ENCODE measurements at places on chromosomes 12 and 14.
A peak's percentile ranks its signal among the peaks of the same experiment; 100 is the strongest.

DNA sequence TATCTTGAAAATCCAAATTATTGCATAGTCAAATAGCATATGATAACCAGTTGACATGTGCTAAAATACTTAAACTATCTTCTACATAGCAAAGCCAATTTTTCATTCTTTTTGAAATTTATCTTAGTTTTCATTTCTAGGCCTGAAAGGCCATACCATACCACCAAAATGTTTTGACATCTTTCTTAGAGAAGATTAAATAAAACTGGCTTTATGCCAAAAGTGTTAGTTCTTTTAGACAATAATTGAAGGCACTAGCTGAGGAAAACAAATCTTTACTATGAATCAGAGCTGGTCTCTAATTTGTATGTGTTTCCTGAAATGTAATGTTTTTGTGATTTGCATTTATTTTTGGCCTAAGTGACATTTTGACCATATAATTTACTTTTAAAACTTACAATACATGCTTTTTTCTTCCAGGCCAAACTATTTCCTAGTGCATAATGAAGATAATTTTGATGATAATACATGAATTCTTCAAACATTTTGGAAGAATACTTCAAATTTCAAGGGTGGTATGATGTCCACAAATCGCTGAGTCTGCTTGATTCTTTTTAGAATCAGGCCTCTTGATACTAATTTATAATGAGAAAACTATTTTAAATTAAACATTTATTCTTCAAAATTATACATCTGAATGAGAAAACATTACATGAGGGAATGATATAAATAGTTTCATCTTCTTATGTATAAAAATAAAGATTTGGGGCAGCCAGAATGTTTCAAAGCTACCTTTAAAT, 6.5 kb upstream of the KCNMB4 start:
- no peak for DNase-seq

DNA sequence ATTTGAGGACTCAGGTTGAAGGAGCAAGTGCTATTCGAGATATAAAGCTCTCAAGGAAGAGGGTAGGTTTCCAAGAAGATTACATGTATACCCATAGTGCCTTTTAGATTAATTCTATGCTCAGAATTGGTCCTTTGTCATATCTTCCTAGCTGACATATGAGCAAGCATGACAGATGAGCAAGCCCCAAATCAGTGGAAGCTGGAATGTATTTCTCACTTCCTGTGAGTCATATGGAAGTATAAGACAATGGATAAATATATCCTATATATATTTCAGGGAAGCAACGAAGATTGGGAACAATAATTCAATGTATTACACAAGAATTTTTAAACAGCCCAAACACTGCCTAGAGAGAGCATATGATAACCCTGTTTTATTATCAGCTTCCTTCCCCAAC, 674.1 kb upstream of the ATXN7L3B start:
- no peak for DNase-seq

GRCh38 chr12:117098361-117099217, 627 bp downstream of the TESC start:
- DNase-seq = no peak

GRCh38 chr12:104136577-104136976, 1.4 kb downstream of the NFYB start:
- peak; percentile 23 for DNase-seq

DNA sequence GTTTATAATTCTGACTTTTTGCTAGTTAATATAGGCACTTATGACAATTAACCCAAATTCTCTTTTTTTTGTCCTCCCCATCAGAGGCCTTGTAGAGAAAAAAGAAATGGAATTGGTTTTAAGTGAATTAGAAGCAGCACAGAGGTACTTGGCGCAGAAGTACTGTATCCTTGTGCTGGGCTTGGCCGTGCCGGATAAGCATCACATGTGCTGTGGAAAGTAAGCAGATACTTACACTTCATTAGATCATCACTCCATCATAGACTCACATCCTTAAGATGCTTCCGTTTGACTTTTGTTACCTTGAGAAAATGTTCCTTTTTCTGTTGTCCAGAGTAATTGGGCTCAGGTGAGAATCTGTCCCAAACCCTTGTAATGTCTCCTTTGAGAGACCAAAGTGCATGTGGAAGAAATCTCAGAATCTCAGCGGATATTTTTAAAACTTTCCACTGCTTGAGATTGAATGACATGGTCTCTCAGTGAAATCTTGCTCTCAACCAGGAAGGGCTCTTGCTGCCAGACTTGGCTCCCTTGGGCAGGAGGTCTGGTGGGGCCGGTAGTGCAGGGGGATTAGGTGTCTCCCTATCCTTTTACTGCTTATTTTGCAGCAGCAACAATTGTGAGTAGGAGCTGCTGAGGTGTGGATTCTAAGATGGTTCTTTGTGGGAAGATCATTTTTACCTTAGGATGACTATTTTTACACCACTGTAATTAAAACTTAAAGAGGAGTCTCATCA, 24.8 kb downstream of the PPP1R36 start:
- DNase-seq = no peak

GRCh38 chr14:68547305-68548193, 245.3 kb downstream of the ZFP36L1 start:
- DNase-seq = peak; percentile 60

- DNase-seq = no peak
Observed at GRCh38 chr12:124125203-124125871, 152.3 kb downstream of the ZNF664 start.

- peak; percentile 28 for DNase-seq
Observed at GRCh38 chr12:95318071-95318545, 100.5 kb downstream of the VEZT start.
